ENCODE measurements at places on chromosomes 1 and 21.

GRCh38 chr1:59292562-59292961 is 4.3 kb upstream of the FGGY start:
- DNase-seq, result no peak

GRCh38 chr1:93255222-93256079 is 74.9 kb downstream of the CCDC18 start:
- DNase-seq, result no peak

GRCh38 chr1:208653426-208653825 is 409.2 kb upstream of the PLXNA2 start:
- no peak for DNase-seq

DNA sequence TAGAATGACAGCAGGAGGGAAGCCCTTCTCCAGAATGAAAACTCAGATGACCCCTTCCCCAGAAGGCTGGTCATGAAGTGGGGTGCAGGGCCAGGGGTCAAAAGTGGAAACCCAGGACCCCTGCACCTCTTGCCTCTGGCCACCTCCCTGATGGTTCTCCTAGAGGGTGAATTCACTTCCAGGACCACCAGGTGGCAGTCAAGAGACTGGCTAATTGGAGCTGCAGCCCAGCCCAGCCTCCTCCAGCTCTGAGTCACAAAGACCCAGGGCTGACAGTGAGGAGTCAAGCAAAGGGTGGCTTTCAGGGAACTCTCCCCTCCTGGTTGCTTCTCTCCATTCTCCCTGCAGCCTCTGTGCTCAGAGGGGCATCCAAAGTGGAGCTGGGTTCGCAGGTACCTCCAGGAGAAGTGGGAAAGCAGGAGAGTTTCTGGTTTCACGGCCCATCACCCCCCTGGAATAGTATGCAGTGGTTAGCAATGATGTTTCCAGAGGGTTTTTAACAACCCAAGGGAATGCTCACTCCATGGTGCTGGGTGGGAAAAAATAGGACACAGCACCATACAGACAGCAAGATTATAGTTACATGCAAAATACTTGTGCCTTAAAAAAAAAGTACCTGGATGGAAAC is 6.1 kb upstream of the EPHB2 start:
- peak; percentile 65 for DNase-seq

DNA sequence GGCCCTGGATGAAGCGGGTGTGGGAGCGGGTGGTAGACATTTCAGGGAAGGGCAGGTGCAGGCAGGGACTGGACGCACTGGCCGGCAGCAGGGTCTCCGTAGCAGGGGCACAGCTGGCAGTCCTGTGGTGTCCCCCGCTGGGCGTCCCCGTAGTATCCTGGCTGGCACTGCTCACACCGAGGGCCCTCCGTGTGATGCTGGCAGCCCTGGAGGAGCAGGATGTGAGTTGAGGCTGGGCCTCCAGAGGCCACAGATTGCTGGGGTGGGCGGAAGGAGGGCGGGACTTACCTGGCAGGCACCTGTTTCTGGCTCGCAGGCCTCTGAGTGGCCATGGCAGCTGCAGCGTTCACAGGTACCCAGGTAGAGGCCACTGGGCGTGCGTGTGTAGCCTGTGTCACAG is 62.3 kb downstream of the LDLRAD2 start:
- no peak for DNase-seq

DNA sequence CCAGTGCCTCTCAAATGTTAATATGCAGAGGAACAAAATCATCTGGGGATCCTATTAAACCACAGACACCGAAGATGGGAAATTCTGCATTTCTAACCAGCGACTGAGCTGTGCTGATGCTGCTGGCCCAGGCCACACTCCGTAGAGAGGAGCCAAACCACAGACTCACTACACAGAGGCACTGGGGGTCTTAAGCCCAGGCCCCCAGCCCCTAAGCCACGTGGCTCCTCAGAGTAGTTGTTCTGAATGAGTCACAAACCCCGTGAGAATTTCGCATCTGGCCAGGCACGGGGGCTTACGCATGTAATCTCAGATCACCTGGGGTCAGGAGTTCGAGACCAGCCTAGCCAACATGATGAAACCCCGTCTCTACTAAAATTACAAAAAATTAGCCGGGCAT is 2.8 kb upstream of the CELA2A start:
- no peak for DNase-seq

GRCh38 chr1:43382027-43382779 is 7.4 kb downstream of the MED8 start:
- no peak for DNase-seq

DNA sequence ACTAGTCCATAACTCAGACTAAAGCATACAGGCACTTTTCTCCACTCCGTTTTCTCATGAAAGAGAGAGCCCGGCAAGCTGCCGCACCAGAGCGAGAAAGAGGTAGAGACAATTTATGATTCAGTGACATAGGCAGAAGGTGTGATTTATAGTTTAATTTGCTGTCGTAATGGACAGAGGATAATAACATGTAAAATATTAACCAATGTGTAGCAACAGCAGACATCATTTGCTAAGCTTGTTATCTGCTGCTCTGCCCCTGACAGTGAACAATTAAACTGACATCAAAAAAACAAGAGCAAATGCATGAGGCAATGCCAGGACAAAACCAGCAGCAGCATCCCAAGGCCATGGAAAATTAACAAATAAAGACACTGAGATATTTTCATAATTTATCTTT is 214.0 kb downstream of the ATG4C start:
- DNase-seq, result no peak

DNA sequence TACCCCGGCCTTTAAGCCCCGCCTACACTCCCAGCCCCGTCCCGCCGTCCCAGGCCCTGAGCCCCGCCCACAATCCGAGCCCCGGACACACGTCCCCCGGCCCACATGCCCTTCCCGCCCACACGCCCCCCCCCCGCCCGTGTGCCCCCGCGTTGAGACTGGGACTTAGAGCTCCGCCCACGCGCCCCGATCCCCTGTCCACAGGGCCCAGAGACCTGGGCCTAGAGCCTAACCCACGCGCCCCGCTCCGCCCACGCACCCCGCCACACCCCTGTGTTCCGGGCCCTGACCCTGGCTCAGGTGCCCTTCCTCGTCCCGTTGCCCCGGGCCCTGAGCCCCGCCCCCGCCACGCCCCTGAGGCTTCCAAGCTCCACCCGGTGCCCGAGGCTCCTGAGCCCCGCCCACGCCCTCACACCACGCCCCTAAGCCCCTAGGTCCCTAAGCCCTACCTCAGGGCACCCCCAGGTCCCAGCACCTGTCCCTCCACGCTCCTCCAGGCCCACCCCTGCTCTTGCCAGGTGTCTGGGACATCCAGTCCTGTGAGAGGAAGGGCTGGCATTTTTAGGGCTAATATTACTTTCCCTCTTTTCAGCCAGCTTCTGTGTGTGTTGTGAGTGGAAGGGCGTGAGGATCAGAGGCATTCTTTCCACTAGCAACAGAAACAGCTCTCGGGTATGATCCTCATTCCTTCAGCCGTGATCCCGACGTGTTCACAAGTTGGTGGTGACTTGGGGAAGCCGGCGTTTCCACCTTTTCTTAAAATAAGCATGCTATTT is 552 bp upstream of the GPR157 start:
- peak; percentile 82 for DNase-seq

GRCh38 chr21:41678924-41679318 is 87.9 kb downstream of the RIPK4 start:
- peak; percentile 45 for DNase-seq

GRCh38 chr21:45801129-45801964 is 157.8 kb downstream of the PCBP3 start:
- DNase-seq, result no peak

DNA sequence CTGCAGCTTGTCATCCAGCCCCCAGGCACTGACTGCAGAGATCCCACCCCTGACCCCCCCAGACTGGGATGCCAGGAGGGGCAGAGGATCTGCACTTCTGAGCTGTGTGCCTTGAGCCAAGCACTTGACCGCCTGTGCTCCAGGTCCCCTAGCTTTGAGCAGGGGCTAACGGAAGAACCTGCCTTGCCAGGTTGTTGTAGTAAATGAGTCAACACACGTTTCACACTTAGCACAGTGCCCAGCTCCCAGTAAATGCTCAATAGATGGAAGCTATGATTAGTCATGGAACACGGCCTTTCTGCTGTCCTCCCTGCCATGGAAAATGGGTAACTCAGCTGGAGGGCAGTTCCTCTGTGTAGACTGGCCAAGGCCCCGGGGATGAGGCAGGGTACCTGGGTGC is 24.1 kb downstream of the IFFO2 start:
- no peak for DNase-seq

DNA sequence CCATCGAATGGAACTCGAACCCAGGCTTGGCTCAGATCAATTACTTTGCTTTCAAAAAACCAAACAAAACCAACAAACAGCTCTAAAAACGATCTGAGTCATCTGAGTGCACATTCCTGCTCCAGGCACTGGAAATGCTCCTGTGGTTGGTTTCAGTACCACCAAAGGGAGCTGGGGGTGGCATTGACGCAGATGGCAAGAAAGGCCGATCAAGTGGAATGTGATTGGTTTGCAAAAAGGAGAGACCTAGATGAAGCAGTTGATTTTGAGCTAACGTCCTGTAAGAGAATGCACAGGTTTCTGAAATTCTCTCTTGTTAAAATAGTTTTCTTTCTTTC is 39.5 kb downstream of the PIK3CD start:
- peak; percentile 44 for DNase-seq

GRCh38 chr1:32256473-32257226 is 5.6 kb downstream of the LCK start:
- DNase-seq, result peak; percentile 47

- DNase-seq, result no peak
Measured at GRCh38 chr1:40658751-40659648, 6.5 kb downstream of the RIMS3 start.

DNA sequence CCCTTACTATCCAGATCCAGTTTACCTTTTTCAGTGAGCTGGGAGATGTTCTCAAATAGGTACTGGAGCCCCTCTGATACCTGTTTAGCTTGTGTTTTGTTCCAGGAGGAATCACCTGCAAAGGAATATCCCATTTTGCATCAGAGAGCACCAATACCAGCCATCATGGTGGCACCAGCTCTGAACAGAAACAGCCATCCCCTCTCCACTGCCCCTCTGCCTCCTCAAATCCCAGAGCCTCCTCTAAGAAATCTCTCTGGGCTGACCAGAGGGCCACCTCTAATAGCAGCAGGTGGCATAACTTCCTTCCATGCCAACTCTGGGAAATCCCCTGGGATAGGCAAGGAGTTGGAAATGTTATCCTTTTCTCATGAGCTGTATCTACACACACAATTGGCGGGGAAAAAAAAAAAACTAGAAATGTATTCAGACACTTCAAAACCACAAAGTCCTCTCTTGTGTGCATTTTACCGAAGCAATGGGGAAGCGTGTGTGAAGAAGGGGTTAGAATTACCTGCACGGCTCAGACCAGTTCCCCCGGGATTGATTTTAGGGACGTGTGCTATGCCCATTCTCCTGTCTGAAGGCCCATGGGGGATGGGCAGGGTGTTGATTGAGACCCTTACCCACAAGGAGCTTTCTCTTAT is 2.4 kb downstream of the PGLYRP4 start:
- no peak for DNase-seq

DNA sequence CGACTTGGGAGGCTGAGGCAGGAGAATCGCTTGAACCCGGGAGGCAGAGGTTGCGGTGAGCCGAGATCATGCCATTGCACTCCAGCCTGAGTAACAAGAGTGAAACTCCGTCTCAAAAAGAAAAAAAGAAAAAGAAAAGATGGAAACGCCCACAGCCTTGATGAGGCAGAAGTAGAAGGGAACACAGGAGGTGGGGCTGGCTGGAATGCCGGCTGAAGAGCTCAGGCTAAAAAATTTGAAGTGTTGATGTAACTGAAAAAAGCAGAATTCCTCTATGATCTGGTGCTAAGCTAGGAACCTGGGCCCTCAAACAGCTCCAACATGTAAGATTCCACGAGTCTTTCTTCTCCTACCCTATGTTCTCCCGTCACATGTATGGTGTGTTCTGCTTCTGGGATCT is 53.6 kb downstream of the SLC66A1 start:
- no peak for DNase-seq

DNA sequence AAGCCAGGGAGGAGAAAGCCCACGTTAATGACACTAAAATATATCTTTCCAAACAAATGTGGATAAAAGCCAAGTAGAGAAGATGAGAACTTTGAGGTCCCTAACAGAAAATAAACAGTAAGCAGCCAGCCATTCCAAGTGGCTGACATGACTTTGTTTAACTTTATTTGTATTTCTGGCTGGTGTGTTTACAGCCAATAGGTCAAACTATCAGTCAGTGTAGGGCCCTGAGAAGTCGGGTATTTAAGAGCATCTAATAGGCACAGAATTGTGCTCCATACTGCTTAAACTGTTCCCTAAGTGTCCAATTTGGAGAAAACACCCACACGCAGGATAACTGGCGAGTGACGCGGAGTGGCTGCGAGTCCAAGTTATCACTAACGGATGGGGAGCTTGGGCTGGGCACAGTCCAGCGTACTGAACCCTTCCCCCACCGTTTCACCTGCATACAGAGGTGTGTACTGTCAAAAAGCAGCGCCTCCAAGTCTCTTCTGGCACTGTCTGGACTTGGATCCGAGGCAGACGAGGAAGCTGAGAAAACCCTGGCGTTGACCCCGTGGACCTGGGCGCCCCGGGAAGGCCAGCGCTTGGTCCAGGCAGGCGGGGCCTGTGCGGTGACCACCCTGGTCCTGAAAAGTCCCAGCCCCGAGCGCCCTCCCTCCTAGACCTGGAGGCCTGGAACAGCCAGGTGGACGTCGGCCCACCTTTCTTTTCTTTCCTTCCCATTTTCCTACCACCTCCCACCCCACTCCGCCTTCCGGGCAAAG is 662 bp upstream of the LGALS8 start:
- no peak for DNase-seq

DNA sequence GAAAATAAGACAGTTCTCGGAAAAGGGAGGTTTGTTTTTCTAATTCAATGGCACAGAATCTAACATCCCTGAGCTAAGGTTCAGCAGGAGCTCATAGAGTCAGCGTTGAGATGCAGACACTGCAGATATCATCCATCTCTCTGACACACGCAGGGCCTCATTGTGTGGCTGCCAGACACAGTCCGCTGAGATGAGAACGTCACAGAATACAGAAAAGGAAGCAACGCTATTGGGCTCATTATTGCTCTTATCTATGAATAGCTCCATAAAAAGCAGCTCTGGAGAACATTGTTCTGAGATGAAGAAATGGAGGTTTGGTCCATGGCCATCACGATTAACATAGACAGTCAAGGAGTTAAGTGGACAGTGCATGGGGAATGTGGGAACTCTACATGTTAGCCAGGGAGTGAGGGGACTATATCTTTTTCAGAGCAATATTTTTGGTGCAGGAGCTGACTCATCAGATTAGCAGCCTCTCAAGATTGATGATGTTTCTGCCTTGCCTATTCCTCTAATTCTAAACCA is 771.6 kb upstream of the CXADR start:
- no peak for DNase-seq

GRCh38 chr1:66022904-66023620 is 230.4 kb downstream of the PDE4B start:
- DNase-seq, result no peak

DNA sequence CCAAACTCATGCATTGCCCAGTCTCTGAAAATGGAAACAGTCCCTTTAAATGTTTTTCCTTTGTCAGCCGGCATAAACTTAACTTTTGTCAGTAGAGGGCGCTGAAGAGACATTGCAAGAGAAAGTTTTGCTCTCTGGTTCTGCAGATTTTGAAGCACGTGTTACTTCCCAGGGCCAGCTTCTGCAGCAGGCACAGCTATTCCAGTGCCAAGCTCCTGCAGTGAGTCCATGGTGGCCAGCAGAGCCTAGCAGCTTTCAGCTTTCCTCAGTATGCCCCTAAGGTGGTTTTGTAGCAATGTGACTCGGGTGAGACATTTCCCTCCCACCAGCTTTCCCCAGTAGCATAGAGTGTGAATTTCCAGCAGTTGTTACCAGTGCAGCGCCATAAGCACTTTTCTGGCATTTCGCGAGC is 2.6 kb upstream of the IFI44L start:
- DNase-seq, result peak; percentile 38

- no peak for DNase-seq
Measured at GRCh38 chr1:65319141-65319540, 9.8 kb downstream of the DNAJC6 start.
